ENCODE measurements at places on chromosomes 1 and 21. TPM values are rescaled to one million over a fixed set of nuclear protein-coding genes. Genes with fewer than 3 reads are reported as not detected.

DNA sequence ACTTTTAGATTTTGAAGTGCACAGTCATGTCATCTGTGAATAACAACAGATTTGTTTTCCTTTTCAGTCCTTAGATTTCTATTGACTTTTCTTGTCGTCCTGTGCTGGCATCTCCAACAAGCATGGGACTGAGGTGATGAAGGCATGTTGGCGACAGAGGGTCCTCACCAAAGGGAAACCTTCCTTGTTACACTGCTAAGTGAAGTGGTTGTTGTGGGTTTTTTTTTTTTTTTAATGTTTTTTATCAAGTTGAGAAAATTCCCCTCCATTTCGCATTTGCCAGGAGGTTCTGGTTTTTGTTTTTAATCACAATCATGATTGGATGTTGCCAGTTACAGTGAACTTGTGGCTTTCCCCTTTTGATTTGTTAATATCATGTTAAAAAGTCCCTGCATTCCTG lies 24.0 kb downstream of the AGPAT3 start:
- peaks cover 14% of the 10 kb centered on the region for H3K4me1 ChIP-seq
- H3K27ac ChIP-seq: no peak overlapping the region
- no peak for DNase-seq
- no peaks in the 10 kb centered on the region for H3K27me3 ChIP-seq
- no peaks in the 10 kb centered on the region for H3K36me3 ChIP-seq

Gene AK5
- 1.5 TPM for total RNA-seq

Gene RGSL1
- not detected for total RNA-seq

Gene FAM177B
- total RNA-seq: not detected

Gene CFHR1
- total RNA-seq: not detected

DNA sequence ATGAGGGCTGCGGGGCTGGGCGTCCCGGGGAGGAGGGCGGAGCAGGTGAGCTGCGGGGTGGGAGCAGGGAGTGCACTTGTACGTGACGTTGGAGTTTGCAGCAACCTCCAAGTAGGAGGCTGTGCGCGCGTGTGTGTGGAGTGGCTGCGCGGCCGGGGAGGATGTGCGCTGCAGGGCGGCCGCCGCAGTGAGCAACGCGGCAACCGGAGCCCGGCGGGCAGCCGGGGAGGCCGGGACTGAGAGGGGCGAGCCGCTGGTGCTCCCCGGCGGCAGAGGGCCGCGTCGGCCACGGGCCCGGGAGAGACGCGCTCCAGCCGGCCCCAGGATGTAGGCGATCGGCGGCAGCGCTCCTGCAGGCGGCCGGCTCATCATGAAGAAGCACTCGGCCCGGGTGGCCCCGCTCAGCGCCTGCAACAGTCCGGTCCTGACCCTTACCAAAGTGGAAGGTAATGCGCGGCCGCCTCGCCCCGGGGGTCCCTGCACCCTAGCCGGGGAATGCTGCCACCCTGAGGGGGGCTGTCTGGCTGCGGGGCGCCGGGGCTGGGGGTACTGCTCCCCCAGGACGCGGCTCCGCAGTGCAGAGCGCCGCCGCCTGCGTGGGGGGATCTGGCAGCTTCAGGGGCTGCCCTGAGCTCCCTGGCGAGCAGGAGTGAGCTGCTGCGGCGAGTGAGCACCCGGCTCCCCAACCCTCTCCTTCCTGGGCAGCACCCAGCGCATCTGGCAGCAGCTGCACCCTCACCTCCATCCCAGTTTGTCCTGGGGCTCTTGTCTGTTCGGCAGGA lies 158.9 kb upstream of the COA6 start:
- H3K27me3 ChIP-seq: peaks cover 41% of the 10 kb centered on the region
- H3K4me3 ChIP-seq: peak overlapping the region; percentile 79

GRCh38 chr1:54973205-54973921 lies 7.1 kb upstream of the TMEM61 start:
- no peak overlapping the region for H3K4me3 ChIP-seq
- no peak overlapping the region for H3K27ac ChIP-seq
- DNase-seq: peak; percentile 81
- no peaks in the 10 kb centered on the region for H3K4me1 ChIP-seq

DNA sequence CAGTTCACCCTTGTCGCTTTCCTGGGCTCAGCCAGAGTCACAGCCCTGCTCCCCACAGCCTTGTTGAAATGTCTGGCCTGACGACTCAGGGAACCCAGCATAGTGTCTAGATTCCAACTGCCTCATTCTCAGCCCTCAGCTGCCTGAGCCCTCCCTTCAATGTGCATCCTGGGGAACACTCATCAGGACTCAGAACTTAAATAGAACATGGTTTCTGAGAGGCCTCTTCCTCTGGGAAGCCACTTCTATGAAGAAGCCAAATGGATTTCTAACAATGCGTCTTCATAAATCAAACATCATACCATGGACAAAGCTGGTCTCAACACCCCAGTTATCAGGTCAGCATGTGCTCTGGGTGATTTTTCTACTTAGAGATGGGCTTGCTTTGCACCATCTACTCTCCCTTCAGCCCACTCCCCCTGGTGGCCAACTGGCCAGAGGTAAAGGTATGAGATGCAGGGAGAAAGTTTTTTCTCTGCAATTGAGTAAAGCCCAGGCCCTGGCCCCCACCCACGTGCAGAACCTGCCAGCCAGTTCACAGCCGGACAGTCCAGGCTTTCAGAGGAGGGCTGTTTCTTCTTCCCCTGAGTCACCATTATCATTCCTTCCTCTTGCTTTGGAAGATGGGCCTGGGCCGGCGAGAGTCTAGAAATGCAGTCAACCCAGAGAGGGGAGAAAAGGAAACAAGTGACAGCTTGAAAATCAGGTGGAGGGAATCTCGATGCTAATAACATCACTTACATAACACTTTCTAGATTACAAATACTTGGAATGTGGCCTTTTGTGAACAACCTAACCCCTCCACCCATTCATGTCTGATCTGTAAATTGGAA lies 32.1 kb downstream of the CD244 start:
- no peaks in the 10 kb centered on the region for H3K36me3 ChIP-seq
- DNase-seq: peak; percentile 88
- no peak overlapping the region for H3K4me3 ChIP-seq
- H3K27ac ChIP-seq: no peak overlapping the region
- no peaks in the 10 kb centered on the region for H3K27me3 ChIP-seq

DNA sequence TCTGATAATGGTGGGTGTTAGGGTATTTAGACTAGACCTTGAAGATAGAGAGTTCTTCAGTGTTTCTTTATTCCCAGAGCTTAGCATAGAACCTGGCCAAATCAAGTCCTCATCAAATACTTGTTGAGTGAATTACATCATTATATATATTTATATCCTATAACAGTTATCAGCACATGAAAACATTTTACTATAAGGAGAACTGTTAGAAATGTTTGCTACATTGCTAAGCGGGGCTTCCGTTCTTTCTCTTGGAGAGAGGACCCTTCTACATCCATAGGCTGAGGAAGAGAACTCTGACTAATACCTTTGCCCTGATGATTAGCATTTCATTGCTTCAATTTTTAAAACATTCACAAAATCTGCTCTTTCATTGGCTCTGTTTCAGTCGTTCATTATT lies 66.5 kb upstream of the NBL1 start:
- no peak for DNase-seq
- no peak overlapping the region for H3K4me3 ChIP-seq
- no peak overlapping the region for H3K27ac ChIP-seq
- H3K4me1 ChIP-seq: no peaks in the 10 kb centered on the region

Gene SPOCD1
- total RNA-seq: 1.4 TPM

DNA sequence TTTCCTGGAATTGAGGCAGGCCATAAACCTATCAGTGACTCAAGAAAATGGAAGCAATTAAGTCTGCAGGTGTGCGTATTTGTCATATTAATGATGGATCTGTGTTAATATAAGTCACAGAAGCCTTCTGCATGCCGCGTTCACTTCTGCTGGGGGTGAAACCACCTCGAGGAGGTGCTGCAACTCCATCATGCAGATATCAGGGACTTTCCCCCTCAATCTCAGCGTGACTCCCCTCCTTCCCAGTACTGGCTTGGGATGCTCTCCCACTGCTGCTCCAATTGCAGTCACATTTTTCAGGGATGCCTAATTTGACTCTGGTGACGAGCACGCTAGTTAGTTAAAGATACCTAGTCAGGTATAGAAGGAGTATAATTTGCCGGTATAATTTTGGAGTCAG lies 87.5 kb downstream of the ASTN1 start:
- no peak overlapping the region for H3K4me3 ChIP-seq
- H3K27ac ChIP-seq: no peak overlapping the region
- H3K27me3 ChIP-seq: no peaks in the 10 kb centered on the region
- H3K36me3 ChIP-seq: no peaks in the 10 kb centered on the region
- DNase-seq: no peak

GRCh38 chr1:223670458-223671159 lies 5.1 kb upstream of the CAPN8 start:
- H3K4me3 ChIP-seq: no peak overlapping the region
- H3K27me3 ChIP-seq: no peaks in the 10 kb centered on the region
- peak; percentile 69 for DNase-seq
- H3K4me1 ChIP-seq: peaks cover 5% of the 10 kb centered on the region

Gene OR2L13
- not detected for total RNA-seq

DNA sequence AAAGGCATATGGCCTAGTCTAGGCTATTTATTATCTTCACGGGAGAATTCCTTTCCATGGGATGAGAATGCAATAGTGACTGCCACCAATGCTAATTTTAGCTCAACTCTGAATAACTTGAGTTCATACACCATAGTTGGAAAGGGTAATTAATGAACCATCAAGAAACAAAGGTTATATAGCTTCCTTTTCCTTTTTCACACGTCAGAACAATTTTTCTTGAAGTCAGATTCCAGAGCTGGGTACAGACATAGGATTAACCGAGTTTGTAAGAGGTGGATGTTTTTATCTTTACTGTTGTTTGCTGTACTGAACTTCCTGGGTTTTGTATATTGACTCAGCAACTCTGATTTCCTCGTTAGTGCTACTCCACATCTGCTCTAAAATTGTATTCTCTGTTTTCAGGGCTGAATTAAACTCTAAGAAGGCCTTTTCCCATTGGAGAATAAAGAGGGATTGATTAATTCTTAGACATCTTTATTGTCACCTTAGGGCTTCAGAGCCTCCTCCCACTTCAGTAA lies 262.0 kb downstream of the NUF2 start:
- no peaks in the 10 kb centered on the region for H3K36me3 ChIP-seq
- H3K27ac ChIP-seq: no peak overlapping the region
- H3K27me3 ChIP-seq: no peaks in the 10 kb centered on the region

Gene PTGS2
- 0.37 TPM for total RNA-seq

DNA sequence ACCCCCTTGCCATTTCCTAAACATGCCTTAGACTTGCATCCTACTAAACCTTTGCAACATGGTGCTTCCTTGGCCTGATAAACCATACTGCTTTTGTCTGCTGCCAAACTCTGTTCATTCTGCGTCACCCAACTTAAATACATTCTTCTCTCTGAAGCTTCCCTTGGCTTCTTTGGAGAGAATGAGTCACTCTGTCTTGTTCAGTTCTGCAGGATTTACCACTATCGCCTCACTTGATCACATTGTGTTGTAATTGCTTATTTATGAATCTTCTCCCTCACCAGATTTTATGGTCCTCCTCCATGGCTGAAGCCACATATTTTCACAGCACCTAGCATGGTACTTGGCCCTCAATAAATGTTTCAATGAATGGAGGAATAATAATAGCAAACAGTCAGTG lies 21.7 kb upstream of the TUT4 start:
- DNase-seq: no peak
- H3K36me3 ChIP-seq: no peaks in the 10 kb centered on the region
- H3K4me3 ChIP-seq: no peak overlapping the region
- H3K27ac ChIP-seq: no peak overlapping the region
- H3K27me3 ChIP-seq: no peaks in the 10 kb centered on the region

DNA sequence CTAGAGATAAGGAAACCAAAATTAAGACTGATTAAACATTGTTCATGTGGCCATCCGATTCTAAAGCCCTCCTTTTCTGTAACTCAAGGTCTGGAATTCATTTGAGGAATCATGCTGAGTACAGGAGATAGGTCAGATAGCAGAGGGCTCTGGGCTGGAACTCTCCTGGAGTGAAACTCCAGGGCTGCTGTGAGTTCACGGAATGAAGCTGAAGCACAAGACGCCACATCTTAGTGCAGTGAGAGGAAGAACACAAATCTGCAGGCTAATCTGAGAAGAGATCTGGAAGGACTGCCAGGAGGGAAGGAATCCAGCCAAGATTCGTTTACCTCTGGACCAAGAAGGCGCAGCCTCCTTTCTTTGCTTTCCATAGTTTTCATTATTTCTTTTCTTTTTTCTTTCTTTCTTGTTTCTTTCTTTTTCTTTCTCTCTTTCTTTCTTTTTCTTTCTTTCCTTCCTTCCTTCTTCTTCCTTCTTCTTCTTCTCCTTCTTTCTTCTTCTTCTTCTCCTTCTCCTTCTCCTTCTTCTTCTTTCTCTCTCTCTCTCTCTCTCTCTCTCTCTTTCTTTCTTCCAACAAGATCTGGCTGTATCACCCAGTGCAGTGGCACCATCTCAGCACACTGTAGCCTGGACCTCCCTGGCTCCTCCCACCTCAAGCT lies 74.8 kb upstream of the ATP1B1 start:
- H3K4me1 ChIP-seq: no peaks in the 10 kb centered on the region
- H3K27me3 ChIP-seq: no peaks in the 10 kb centered on the region
- H3K4me3 ChIP-seq: no peak overlapping the region
- H3K36me3 ChIP-seq: no peaks in the 10 kb centered on the region
- no peak for DNase-seq

Data from neural progenitor cell (in vitro differentiated cells).